CD4-positive, alpha-beta T cell treated with Interleukin-1 beta for 1 hour (primary cell): ENCODE measurements at places on chromosomes 5 and 9.
A peak's percentile ranks its signal among the peaks of the same experiment; 100 is the strongest.

DNA sequence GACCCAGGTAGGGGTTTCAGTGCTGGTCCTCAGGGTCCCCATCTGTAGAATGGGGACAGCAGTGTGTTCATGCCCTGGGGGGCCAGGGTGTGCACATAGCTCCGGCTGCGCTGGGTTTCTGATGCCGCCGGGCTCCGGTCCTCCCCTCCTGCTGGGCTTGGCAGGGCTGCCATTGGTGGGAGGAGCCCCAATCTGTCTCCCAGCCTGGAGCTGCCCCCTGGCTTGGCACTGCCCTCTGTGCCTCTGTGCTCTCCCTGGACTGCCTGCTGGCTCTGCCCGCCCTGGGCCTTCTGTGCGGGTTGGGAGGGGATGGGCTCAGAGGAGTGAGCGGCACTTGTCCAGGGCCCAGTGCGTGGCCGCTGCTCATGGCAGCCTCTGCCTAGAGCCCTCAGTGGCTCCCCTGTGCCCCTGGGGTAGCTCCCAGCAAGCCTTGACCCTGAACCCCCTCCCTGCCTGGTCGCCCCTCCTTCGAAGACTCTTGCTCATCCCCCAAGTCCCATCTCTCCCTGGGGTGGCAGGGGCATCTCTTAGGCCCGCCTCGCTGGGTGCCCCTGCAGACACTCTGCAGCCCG is 35.7 kb downstream of the RXRA start:
- DNase-seq: no peak

GRCh38 chr5:96117771-96118651 is 156.4 kb upstream of the ELL2 start:
- DNase-seq: no peak

DNA sequence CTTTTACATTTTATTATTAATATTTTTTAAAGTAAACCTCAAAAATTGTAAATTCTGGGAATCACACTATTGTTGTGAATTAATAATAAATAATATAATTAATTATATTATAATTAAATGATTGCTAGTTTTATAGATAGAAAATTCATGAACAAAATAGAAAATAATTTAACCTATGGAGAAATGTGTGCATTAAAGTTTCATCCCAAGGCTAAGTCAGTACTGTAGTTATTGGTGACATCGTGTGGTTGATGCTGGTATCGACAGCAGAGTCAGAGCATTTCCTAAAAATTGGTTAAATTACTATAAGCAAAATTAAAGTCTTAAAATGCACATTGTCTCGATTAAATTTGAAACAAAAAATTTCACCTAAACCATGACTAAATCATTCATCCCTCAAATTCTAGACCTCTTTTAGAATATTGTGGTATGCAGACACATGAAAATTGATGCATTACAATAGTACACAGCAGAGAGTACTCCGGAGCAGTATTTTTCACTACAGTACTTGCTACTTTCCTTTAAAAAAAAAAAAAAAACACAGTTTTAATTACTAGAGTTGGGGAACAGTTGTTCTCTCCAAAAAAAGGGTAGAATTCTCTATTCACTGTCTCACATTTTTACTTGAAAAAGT is 73.9 kb downstream of the RORB start:
- DNase-seq: no peak

DNA sequence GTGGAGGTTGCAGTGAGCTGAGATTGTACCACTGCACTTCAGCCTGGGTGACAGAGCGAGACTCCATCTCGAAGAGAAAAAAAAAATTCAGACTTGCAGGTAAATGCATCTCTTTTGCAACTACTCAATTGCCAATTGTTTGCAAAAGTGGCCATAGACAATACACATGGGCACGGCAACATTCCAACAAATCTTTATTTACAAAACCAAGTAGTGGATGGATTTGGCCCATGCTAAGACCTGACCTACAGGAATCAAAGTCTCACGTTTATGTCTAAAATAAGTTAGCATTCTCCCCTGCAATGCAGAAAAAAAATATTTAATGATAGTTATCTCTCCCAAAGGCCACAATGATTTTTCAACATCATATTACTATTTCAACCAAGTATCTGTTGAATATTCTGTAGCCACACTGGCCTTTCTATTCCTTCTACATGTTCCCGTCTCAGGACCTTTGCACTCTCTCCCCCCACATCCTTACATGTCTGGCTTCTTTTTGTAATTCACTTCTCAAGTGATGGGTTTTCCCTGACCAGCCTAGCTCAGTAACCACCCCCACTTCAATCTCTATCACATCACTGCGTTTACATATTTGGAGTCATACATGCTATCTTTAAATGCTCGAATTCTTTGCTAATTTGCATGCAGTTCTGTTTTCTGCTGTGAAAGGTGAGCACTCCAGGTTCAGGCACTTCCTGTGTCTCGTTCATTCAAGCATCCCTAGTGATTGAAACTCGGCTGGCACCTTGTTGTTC is 54.2 kb downstream of the FNBP1 start:
- peak; percentile 45 for DNase-seq

GRCh38 chr5:176817841-176818377 is 7.5 kb downstream of the UNC5A start:
- peak; percentile 15 for DNase-seq

GRCh38 chr5:97951139-97951538 is 768.1 kb upstream of the RIOK2 start:
- DNase-seq: no peak

- no peak for DNase-seq
Measured at GRCh38 chr5:73120222-73121118, at the start of gene TMEM171. TSS of gene TMEM171 (plus strand) at chr5:73120575. CDS start at chr5:73123374, 2,799 bp downstream.

GRCh38 chr5:87114631-87115030 is 153.1 kb upstream of the RASA1 start:
- no peak for DNase-seq

GRCh38 chr9:69571032-69571431 is 101.1 kb downstream of the APBA1 start:
- DNase-seq: no peak

DNA sequence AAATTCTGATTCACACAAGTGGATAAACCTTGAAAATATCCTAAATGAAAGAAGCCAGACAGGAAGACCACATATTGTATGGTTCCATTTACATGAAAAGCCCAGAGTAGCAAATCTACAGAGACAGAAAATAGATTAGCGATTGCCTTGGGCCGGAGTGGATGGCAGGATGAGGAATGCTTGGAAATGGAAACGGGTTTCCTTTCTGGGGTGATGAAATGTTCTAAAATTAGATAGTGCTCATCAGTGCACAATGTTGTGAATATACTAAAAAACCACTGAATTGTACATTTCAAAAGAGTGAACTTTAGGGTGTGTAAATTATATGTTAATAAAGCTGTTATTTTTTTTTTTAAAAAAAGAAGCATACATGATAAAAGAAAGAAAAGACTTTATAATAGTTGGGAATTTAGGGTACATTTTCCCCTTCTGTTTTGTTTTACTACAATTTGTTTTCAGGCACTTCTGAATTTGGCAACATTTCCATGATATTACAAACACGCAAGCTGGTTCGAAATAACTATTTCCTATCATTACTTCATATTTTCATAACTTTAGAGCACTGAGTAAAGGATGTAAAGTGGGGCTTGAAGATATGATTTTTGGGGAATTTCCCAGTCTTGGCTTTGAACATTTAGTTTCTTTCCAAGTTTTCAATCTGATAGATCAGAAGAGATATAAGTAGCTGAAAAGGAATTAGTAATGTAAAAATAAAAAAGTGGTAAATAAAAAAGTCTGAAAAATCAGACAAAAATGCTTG is 23.9 kb downstream of the SLC35A4 start:
- DNase-seq: no peak

- DNase-seq: no peak
Measured at GRCh38 chr5:67858471-67859031, 357.0 kb upstream of the PIK3R1 start.

- no peak for DNase-seq
Measured at GRCh38 chr5:123119334-123119986, 30.4 kb downstream of the PRDM6 start.

GRCh38 chr5:150619359-150620230 is 20.9 kb upstream of the SYNPO start:
- no peak for DNase-seq

- no peak for DNase-seq
Measured at GRCh38 chr5:59873113-59873512, 20.4 kb downstream of the PDE4D start.

DNA sequence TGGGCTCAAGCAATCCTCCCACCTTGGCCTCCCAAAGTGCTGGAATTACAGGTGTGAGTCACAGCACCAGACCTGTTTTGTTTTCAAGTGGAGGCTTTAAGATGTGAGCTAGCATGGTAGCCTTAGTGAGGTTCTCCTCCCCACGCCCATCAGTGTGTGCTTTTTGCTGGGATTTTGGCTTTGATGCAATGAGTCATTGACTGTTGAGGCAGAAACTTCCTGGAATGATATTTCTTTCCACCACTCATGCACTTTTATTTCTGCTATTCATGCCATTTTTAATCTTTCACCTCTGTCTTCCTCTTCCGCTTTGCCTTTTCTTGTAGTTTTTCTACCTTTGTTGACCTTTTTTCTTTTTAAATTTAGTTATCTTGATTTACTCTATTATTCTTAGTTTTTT is 4.2 kb upstream of the NFIL3 start:
- no peak for DNase-seq

DNA sequence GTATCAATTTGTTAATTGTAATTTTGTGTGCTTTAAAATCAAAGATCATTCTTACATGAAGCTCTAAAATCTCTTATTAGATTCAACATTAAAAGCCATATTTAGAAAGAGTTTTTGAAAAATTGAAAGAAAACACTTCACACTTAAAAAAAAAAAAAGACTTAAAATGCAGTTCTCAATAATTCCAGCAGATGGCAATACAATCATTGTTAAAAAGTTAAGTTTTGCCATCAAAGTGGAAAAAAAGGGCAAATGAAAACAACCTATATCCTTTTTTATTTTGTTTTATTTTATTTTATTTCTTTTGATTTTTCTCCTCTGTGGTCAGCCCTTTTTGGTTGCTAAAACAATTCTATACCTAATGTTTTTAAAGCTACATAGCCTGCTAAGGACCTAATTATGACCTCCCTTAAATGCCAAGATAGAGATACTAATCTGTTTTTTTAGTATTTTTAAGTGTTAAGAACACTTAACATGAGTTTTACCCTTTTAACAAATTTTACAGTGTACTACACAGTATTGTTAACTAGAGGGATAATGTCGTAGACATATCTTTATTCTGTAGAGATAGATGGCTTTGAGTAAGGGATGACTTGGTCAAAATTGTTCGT is 154.2 kb upstream of the DAB2 start:
- DNase-seq: peak; percentile 13

GRCh38 chr5:145938776-145939539 is 2.6 kb downstream of the SH3RF2 start:
- no peak for DNase-seq

DNA sequence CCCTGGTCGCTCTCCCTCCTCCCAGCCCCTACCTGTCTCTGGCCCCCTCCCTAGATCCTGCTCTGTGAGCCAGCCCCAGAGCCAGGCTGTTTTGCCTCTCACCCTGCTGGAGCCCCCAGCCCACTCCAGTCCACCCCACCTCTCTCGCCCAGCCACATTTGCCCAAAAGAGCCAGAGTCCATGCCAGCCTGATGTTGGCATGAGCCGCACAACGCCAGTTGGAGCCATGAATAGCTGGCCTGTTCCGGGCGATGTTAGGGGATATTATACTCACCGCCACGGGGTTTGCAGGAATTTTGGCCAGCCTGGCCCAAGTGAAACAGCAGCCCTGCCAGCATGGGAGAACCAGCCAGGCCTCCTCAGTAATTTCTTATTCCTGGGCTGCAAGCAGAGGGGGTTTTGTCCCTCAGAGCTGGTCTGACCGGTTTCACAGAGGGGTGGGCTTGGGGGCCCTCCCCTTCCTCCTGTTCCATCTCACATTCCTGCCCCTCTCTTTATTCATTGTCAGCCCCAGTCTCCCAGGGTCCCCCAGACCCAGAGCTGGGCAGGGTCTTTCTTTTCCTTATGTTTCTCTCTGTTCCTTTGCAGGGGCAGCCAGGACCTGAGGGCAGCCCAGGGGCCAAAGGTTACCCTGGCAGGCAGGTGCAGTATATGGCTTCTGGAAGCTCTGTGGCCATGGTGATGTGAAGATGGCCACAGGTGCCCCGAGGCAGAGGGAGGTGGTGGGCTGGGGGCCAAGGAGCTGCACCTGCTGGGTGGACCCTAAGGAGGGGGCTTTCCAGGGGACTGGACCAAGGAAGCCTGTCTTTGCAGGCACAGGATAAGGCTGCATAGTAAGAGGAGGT is 50.1 kb downstream of the COL27A1 start:
- no peak for DNase-seq

GRCh38 chr9:136205707-136205992 is 722 bp upstream of the LHX3 start:
- no peak for DNase-seq

- DNase-seq: no peak
Measured at GRCh38 chr5:56848206-56848605, 32.9 kb downstream of the MAP3K1 start.

DNA sequence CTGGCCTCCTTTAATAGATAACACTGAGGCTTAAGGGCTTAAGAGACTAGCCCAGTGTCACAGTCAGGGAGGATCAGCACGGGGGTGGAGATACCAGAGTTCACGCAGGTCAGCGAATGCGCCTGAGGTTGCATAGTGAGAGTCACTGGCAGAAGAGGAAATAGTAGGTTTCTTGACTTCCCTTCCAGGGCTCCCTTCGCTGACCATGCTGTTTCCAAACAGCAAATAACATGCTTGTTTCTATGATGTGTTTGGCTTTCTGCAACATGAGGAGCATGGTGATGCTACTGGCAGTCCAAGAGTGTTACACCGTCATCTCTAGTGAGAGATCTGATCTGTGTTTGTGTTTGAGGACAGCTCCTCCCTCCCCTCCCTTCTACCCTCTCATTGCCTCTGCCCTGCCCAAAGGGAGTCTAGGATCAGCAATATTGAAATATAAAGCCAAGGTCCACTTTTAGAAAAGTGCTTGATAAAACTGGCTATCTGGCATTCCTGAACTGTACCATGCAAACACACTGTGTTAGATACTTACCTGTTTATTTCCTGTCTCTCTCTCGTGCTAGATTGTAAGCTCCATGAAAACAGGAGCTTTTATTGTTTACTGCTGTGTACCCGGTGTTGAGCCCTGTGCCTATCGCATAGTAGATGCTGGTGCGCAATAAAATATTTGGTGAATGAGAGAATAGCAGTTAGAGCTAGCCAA is 12.3 kb downstream of the TLE4 start:
- DNase-seq: peak; percentile 28

DNA sequence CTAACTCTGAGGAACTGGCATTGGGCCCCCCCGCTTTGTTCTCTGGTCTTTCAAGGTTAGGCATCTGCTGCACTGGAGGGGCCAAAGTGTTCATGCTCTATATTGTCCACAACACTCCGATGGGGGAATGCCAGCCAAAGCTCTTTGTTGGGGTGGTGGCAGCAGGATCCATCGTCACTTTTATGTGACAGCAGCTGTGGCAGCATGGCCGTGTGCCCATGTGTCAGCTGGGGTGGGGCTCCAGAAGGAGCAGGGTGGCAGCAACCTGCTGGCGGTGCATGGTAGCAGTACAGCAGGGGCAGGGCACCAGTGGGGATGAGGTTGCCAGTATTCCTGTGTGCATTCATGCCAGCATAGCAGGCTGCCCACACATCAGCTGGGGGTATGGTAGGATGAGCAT is 28.2 kb downstream of the ITGA2 start:
- no peak for DNase-seq

DNA sequence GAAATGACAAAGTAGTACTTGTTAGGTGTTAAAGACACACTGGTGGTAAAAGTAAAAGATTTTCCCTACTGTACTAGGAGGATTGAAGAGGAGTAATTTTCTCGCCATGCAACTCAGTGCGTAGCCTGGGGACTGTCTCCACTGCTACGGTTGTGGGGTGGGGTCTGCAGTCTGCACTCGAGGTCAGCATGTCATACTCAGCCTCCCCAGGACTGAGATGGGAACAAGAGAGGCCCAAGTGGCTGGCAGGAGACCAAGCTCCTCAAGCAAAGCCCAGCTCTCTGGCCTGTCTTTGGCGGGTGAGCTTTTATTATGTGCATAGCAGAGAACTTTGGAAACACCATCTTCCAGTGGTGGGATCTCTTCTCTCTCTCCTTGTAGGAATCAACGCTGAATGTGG is 10.4 kb downstream of the NHP2 start:
- DNase-seq: no peak
